ENCODE measurements at places on chromosomes 6 and 20. TPM values are rescaled to one million over a fixed set of nuclear protein-coding genes. Genes with fewer than 3 reads are reported as not detected.

GSTA2 gene
- 1.1 TPM for total RNA-seq

KCNK5 gene
- 29.8 TPM for total RNA-seq

CD109 gene
- total RNA-seq: 2.0 TPM

DNA sequence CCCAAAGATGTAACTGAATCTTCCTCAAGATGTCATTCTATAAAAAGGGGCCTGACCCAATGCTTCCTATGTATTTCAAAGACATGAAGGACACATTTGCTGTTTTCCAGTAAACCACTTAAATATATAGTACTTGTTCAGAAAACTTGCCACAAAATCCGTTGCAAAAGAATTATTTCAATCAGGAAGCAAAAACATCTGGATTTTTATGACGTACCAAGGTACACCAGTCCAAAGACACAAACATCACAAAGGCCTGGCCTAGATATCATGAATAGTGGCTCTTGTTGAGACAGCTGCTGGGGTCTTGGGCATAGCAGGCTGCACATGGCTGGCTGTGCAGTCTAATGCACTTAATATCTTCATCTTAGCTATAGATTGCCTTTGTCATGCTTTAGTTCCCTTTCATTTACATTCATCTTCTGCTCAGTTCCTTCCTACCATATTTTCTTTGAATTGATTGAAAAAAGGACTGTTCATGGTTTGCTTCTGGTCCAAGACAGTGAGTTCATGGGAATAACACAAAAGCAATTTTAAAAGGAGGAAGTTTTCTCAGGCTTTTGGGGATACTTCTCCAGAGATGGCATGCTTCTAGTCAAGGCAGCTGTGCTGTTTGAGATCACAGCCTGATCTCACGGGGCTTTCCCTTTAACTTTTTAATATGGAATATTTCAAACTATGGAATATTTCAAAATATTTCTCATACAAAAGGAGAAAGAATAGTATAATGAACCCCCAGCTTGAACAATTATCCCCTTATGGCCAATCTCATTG is 44.5 kb downstream of the MYLIP start:
- H3K4me3 ChIP-seq: no peak overlapping the region
- peaks cover 24% of the 10 kb centered on the region for H3K4me1 ChIP-seq
- H3K36me3 ChIP-seq: no peaks in the 10 kb centered on the region
- no peaks in the 10 kb centered on the region for H3K27me3 ChIP-seq
- DNase-seq: no peak
- H3K27ac ChIP-seq: no peak overlapping the region

DNA sequence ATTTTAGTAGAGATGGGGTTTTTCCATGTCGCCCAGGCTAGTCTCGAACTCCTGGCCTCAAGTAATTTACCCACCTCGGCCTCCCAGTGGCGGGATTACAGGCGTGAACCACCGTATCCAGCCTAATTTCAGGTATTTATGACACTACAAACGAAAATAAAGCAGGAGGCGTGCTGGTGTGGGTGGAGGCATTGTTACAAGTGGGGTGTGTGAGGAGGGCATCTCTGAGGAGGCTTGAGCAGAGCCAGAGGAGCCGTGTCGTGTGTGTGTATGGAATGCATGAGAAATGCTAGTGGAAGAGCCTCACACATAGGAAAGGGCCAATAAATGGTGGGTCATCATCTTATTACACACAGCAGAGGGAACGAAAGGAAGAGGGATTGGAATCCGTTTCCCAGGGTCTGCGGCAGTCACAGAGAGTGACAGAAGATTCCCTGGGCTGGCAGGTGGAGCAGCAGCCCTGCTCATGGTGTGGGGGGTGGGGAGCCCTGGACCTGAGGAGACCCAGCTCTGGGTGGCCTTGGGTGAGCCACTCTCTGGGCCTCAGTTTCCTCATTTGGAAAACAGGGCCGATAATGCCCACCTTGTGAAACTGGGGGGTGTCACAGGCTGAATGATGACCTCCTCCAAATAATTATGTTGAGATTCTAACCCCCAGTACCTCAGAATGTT is 17.2 kb upstream of the PEDS1 start:
- H3K27ac ChIP-seq: no peak overlapping the region
- H3K4me1 ChIP-seq: no peaks in the 10 kb centered on the region
- no peaks in the 10 kb centered on the region for H3K27me3 ChIP-seq
- no peak overlapping the region for H3K4me3 ChIP-seq
- no peak for DNase-seq

DNA sequence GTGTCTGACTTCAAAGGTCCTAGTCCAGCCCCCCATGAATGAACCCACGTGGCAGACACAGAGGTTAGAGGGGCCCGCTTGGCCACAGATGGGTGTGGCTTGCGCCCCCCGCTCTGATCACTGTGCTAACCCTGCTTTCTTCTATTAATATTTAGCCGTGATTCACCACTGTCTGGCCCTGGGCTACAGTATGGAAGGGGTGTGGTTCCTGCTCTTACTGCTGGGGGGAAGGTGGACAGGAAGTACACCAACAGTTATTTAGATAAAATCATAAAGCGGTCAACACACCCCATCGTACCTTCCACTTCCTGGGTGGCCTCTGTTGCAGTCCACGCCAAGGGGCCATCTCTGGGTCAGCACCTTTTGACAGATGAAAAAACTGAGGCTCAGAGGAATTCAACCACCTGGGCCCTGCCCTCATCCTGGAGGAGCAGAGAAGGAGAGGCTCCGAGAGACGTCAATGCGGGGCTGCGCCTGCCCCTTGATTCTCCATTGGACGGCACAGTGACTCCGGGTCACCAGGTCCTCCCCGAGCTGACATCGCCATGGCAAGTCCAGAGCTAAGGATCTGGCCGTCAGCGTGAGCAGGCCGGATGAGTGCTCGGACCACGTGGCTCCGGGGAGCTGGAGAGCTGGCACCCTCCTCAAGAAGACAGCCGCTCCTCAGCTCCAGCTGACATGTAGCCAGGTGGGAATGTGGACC is 206.3 kb downstream of the PREX1 start:
- H3K27ac ChIP-seq: no peak overlapping the region
- no peak overlapping the region for H3K4me3 ChIP-seq
- no peak for DNase-seq
- no peaks in the 10 kb centered on the region for H3K4me1 ChIP-seq
- peaks cover 24% of the 10 kb centered on the region for H3K36me3 ChIP-seq

DNA sequence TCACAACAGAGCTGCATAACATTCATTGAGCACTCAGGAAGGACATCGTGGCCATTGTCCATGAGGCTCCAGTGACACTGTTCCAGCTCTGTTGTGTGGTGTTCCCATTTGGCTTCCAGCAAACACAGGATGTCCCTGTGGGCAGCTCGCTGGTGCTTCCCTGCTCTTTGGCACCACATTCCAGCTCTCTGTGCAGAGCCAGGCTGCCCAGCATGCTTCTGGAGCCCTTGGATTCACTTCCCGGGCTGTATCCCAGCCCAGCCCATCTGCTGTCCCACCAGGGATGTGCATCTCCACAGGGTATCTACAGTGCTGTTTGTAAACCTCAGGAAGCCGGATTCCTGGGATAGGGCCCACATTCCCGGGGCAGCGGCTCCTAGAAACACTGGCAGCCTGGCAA is 57.2 kb downstream of the CTCFL start:
- no peak for DNase-seq
- H3K4me3 ChIP-seq: no peak overlapping the region
- H3K36me3 ChIP-seq: no peaks in the 10 kb centered on the region
- no peak overlapping the region for H3K27ac ChIP-seq
